Globus pallidus (tissue), 1 donor: ENCODE measurements at places on chromosomes 7 and 10.

DNA sequence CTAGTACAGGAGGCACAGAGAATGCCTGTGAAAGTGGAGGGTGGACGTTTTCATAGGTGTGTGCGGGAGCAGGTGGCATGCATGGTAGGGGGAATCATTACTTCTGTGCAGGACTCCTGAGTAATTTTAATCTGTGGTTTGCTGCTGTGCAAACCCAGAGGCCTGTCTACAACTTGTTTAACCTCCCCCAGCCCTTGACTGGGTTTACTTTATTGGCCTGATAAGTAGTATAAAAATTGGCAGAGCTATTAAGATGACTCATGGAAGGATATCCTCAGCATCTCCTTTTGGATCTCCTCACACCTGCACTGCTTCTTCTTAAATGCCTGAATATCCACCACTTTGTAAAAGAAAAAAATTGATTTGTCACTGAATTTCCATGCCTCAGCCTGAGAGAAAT, 104.8 kb downstream of the AUTS2 start:
- DNase-seq, result no peak

- DNase-seq, result no peak
These were observed 49.1 kb downstream of the GCC1 start for GRCh38 chr7:127536394-127536691.

GRCh38 chr10:14412624-14413023, 81.9 kb upstream of the FRMD4A start:
- no peak for DNase-seq

- DNase-seq, result no peak
These were observed 597.8 kb upstream of the MGMT start for GRCh38 chr10:128869101-128869749.

GRCh38 chr7:47488969-47489342, 93.0 kb downstream of the TNS3 start:
- DNase-seq, result no peak

- no peak for DNase-seq
These were observed 44.8 kb upstream of the DKK1 start for GRCh38 chr10:52269233-52269632.

GRCh38 chr10:22310928-22311327, 5.3 kb upstream of the COMMD3 start:
- DNase-seq, result no peak

GRCh38 chr10:14613588-14613920, 161.1 kb downstream of the FAM107B start:
- DNase-seq, result no peak

- DNase-seq, result no peak
These were observed 9.7 kb upstream of the RASSF4 start for GRCh38 chr10:44949915-44950314.

DNA sequence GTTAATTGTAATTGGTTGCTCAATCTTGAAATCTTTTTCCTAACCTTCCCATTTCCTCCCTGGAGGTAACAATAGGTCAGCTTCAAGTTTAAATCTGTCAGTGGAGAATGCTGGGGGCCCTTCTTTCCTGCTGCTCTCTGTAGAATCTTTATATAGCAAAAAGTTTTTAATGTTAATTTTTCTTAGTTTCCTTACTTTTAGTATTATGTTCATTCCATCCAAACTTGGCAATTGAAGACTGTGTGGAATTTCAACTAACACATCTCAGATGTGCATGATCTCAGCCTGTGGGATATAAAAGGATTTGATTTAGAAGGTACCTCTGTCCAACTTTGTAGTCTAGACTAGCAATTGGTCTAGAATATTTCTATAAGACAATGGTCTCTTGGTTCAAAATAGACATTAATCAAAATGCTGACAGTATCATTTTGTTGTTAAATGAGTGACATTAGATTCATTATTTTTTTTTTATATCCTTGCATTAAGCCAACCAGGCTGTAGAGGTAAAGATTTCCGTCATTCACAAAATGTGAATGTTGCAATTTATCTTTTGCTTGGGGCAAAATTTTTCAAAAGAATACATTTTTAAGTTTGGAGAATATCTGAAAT, 100.4 kb upstream of the SEMA3A start:
- no peak for DNase-seq

DNA sequence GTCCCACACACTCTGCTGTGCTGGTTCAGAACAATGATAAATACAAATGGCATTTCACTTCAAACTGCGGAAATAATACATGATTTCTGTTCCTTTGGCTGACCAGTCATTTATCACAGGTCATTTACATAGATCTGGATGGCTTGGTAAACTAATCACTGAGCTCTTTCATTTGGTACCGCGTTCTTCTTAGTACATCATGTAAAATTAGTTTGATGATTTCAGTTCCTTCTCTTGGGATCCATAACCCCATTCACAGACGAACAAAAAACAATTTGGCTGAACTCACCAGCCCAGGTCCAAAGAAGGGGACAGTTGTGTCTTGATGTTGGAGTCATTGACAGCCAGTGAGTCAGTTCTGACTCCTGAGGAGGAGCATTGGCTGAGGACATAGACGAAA, 689.8 kb downstream of the INHBA start:
- no peak for DNase-seq

DNA sequence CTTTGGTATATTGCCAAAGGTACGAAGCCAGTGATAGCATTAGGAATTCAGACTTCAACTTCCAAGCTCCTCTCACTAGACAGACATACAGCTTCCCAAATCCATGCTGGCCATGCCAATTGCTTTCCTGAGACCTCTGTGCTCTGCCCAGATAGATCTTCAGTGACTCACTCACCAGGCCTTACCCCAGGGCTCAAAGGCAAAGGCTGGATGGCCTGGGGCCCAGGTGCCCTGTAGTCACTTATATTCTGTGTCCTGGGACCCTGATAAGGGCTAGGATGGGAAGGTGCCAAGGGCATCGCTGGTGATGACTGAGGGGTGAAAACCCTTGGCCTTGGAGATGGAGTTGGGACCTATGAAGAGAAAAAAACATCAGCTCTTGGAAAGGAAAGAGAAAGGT, 27.7 kb downstream of the WNT8B start:
- no peak for DNase-seq

GRCh38 chr10:3559527-3559926, 225.5 kb downstream of the KLF6 start:
- DNase-seq, result no peak

- no peak for DNase-seq
These were observed 247.7 kb upstream of the PPP2R2D start for GRCh38 chr10:131653140-131653539.

DNA sequence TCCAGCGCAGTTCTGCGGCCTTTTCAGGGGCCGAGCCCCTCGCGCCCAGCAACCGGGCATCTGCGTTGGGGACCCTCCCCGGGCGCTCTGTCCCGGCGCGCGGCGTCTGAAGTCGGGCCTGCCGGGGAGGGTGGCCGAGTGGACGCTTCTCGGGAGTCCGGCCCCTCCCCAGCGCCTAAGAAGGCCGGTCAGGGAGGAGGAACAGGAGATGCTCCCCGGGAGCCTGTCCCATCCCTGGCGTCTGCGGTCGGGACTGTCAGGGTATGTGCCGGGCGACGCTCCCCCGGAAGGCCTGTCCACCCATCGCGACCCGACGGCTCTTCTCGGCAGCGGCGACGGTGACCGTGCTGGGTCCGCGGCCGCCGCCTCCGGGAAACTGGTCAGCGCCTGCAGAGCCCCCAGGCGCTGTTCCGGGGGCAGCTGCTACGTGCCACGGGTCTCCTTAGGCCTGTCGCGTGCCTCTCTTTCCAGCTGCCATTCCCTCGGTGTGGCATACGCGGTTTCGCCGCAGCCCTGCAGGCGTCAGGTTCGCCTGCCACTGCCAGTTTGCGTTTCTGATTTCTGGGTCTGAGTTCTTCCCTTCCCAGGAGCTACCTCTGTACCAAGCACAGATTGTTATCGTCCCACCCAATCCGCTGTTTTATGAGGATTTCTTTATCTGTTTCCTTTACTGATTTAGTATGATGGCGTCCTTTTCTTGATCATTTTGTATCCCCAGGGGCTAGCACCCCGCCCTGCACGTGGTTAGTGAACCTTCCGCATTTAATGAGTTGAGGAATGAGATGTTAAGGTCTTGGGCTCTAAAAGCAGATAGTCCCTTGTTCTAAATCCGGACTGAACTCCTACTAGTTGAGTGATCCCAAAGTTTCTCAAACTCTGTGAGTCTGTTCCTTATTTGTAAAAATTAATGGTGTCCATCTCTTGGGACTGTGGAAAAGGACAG, 782 bp downstream of the IFIT5 start:
- no peak for DNase-seq

DNA sequence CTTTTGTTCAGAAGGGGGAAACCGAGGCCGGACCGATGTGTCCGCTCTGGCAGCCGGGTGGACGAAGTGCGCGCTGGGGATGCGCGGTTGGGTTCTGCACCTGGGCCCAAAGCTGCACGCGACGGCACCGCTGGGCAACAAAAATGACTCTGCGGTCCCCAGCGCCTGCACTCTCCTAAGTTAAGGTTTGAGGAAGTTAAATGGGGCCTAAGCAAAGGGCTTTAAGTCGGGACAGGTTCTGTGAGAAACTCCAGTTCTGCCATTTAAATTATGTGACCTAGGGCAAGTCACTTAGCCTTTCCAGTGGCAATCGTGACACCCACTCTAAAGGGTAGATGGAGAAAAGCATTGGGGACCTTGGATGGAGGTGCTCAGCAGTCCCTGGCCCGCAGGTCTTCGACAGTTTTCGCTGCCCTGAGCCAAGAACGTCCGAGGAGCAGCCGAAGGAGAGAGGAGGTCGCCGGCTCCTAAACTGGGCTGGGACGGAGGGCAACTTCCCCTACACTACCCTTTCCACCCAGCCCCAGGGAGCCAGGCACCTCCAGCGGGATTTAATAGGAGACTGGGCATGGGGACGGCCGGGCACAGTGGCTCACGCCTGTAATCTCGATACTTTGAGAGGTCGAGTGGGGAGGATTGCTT, 534 bp upstream of the ACBD5 start:
- peak; percentile 48 for DNase-seq

- peak; percentile 47 for DNase-seq
These were observed 45.6 kb upstream of the CFAP46 start for GRCh38 chr10:132987671-132988571.

- no peak for DNase-seq
These were observed 83.6 kb downstream of the KCNMA1 start for GRCh38 chr10:77553966-77554365.

GRCh38 chr10:4234661-4235060, 449.7 kb upstream of the KLF6 start:
- no peak for DNase-seq

DNA sequence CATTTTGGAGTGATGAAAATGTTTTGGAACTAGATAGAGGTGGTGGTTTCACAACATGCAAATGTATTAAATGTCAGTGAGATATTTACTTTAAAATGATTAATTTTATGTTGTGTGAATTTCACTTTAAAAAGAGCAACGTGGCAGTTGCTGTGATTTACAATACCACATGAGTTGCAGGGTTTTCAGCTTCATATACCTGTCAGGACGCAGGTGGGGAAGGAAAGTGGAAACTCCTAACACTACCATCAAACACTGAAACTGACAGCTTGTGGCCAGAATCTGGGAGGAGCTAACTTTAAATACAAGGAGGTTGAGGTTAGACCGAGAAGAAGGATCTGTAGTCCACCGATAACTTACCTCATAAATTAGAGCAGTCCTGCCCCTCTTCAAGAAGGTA, 168.9 kb upstream of the TMEM72 start:
- DNase-seq, result no peak

GRCh38 chr7:11716185-11716584, 115.8 kb downstream of the THSD7A start:
- DNase-seq, result no peak

- DNase-seq, result no peak
These were observed 139.3 kb downstream of the C1GALT1 start for GRCh38 chr7:7321681-7322080.

GRCh38 chr10:10293041-10293440, 724.6 kb upstream of the CELF2 start:
- no peak for DNase-seq

DNA sequence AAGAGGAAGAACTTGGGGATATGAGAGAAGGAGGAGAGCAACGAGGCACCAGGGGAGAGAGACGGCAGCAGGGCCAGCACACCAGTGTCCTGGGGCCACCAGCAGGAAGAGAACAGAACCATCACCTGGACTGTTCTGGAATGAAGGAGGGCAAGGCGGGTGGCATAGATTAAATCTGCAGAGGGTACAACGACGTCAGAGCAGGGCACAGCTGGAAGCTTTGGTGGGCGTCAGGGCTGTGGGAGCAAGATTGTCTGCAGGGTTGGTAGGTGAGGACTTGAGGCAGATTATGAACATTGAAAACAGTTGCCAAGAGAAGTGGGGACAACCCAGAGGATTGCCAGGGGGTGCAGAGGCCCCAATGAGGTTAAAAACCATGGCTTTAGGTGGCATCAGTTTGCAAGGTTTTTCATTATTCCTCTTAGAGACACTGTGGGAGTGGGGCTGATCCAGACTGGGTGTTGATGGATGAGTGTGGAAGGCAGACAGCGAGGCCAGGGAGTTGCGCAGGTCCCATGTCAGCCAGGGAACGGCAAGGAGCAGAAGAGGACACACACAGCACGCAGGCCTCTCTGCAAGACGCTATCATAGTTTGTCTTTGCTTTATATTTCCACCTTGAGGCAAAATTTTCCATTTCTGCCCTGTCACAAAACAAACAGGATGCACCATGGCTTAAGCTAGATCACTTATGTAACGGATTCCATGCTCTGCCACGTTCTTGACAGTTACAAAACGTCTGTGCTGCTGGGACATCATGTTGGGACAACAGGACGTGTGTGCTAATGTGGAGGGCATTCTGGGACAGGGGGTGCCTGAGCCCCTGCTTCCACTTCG, 52.5 kb upstream of the LEP start:
- no peak for DNase-seq

DNA sequence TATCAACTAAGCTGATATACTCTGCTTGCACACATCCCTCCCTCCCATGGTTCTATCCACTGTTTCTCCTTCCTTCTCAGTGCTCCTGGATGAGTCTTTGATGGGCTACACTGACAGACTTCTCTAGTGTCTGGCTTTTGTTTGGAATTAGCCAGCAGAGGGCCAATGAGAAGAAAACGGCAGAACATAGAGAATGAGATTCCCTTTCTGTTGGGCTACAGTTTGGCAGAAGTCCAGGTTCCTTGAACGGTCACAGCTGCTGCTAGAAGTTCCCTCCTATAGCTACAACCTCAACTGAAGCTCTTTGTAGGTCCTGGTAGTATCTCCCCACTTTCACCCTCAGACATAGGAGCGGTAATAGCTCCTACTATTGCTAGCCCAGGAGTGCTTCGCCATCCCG, 251.1 kb upstream of the LRRN3 start:
- peak; percentile 32 for DNase-seq

- no peak for DNase-seq
These were observed 57.6 kb downstream of the CFAP46 start for GRCh38 chr10:132884691-132885271.

DNA sequence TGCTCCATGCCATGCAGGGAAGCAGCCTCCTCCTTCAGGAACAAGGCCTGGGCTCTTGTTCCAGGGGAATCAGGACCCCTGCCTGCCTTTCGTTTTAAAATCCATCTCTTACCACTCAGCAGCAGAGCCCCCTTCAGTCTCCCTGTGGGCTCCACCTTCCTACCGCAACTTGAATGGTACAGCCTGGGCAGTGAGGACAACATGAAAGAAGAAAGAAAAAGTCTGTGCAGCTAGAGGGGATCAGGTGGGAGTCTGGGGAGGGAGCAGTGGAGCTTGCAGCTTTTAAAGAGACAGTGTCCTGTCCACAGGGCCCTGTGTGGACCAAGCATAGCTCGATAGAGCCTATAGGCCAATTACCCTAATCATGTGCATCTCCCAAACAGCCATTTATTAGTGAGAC, 3.7 kb downstream of the PLXNA4 start:
- no peak for DNase-seq

- DNase-seq, result no peak
These were observed 118.7 kb upstream of the SEC61G start for GRCh38 chr7:54877683-54878082.
